ENCODE measurements at places on chromosomes 7 and 10. TPM values are rescaled to one million over a fixed set of nuclear protein-coding genes. Genes with fewer than 3 reads are reported as not detected.

- DNase-seq, result no peak
Measured at GRCh38 chr10:79354141-79354540, 6.9 kb downstream of the PPIF start.

DNA sequence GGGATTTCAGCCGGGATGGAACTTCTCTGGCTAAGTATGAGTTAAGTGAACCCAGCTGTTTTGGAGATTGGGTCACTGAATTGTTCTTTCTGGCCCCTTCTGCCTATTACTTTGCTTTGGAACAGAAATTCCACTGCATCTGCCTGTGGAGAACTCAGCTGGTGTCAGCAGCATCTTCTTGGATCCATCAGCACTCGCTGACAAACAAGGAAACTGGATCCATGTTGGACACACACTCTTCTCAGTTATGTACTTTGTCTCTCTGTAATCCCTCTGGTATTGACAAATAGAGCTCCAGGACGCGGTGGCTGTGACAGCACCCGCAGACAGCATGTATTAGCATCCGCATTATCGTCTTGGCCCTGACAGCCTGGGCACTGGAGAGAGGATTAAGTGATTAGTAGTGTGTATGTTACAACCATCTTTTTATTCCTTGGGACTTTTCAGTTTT is 73.0 kb upstream of the BMPER start:
- DNase-seq, result no peak

DNA sequence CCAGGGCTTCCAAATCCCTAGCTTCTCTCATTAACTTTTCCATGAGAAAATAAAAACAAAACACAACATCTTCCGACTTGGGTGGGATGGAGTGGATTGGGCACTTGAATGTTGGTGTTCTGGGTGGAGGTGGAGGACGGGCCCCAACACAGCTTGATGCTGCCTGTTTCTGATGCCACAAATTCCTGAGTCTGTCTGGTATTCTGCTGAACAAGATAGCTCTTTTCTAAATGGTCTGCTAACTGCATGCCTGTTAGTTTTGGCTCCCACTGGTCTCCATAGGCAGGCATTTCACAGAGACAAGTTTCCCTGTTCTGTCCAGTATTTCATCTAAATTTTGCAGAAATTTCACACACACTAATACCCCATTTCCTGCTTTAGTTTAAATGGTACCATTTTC is 160.9 kb upstream of the FZD8 start:
- no peak for DNase-seq

DNA sequence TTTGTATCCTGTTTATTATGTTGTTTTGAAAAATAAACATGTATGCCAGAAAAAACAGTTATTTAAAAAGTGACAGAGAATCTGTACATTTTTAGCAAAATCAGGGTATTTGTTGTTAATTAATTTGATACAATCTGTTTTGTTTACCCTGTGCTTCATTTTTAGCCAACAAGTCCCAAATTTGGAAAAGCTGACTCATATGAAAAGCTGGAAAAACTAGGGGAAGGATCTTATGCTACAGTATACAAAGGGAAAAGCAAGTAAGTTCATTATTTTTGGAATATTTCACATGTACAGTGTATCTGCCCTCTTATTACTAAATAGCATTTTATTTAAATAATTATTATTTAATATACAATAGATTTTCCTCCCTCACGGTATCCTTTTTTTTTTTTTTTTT is 151.4 kb downstream of the CDK14 start:
- DNase-seq, result no peak

LMOD2 gene
- not detected for total RNA-seq

OR9A2 gene
- total RNA-seq, result not detected

CFAP46 gene
- not detected for total RNA-seq
